Endothelial cell of umbilical vein (primary cell): ENCODE measurements at places on chromosomes 5 and 9.

- H3K4me1 ChIP-seq, result peaks cover 15% of the 10 kb centered on the region
- H3K27me3 ChIP-seq, result no peaks in the 10 kb centered on the region
- H3K36me3 ChIP-seq, result peaks cover 75% of the 10 kb centered on the region
- DNase-seq, result peak; percentile 57
Observed at GRCh38 chr9:136668983-136669790, 6.5 kb downstream of the EGFL7 start.

- no peaks in the 10 kb centered on the region for H3K27me3 ChIP-seq
- peaks cover 48% of the 10 kb centered on the region for H3K4me1 ChIP-seq
- no peak overlapping the region for H3K4me3 ChIP-seq
- peak overlapping the region; percentile 58 for H3K27ac ChIP-seq
- no peaks in the 10 kb centered on the region for H3K36me3 ChIP-seq
Observed at GRCh38 chr5:142976861-142977260, 206.7 kb downstream of the ARHGAP26 start.

GRCh38 chr5:61659221-61659696 is 327.2 kb downstream of the ZSWIM6 start:
- peaks cover 5% of the 10 kb centered on the region for H3K27me3 ChIP-seq
- no peaks in the 10 kb centered on the region for H3K4me1 ChIP-seq
- no peaks in the 10 kb centered on the region for H3K36me3 ChIP-seq
- H3K27ac ChIP-seq, result no peak overlapping the region
- H3K4me3 ChIP-seq, result no peak overlapping the region

DNA sequence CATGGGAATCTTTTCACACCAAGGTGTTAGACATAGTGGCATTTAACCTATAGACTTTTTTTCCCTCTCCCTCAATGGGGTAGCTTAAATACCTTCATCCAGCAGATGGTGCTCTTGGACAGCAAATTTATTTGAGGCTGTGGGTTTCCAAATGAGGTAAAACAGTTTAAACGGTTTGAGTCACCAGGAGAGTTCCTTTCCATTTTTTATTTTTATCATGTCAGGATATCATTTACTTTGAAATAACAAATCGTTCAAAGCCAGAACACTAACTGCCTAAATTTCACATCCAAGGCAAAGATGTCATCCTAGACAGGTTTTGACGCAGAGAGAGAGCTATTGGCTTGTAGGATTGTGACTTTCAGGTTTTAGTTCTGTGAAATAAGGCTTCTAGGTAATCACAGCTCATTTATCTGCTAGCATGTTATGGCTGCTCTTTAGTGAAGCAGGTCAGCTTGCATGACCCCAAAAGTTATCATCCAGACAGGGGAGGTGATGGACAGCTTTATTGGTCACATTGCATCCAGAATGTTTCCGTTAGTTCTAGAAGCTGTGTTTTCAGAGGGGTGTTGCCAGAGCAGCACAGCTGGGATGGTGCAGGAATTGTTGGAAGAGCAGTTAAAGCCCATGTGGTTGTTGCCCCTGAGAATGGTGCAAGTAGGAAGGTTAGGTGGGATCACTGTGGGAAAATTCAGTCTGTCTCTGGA is 69.8 kb downstream of the KDM4C start:
- H3K36me3 ChIP-seq, result no peaks in the 10 kb centered on the region
- peak; percentile 69 for DNase-seq
- H3K27me3 ChIP-seq, result no peaks in the 10 kb centered on the region
- H3K4me1 ChIP-seq, result no peaks in the 10 kb centered on the region
- H3K27ac ChIP-seq, result no peak overlapping the region
- H3K4me3 ChIP-seq, result no peak overlapping the region

DNA sequence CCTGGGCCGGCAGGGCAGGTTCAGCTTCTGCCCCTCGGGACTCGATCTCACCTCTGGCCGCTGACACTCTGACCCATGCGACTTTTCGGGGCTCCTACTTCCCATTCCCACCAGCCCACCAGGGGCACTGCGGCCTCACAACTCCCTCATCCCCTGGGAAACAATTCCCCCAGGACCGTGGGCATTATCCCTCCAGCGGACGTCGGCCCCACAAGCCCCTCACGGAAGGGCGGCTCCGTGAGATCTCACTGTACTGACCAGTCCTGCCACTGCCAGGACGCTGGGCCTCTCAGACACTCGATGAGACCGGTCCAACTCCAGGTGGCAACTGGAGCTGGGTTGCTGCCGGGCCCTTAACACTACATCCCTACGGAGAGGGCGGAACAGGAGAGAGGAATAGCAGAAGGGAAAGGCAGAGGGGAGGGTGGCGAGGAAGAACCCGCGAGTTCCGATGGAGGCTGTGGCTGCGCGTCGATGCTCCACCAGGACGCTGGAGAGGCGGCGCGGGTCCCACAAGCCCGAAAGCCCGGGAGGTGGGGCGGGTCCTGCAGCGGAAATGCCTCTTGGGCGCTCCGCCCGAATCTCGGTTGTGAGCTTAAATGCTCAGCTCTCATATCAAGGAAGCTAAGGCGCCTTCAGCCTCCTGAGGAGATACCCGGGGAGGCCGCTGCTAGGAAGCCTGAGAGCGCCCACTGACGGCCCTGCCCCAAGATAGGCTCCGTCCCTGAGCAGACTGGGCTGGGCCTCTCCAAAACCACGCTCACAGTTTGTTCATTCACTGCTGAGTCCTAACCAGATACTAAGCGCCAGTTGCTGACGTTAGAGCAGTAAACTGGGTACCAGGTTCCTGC is 36.3 kb downstream of the VCP start:
- H3K27ac ChIP-seq, result no peak overlapping the region
- peaks cover 7% of the 10 kb centered on the region for H3K4me1 ChIP-seq
- DNase-seq, result peak; percentile 44
- no peak overlapping the region for H3K4me3 ChIP-seq
- no peaks in the 10 kb centered on the region for H3K27me3 ChIP-seq

DNA sequence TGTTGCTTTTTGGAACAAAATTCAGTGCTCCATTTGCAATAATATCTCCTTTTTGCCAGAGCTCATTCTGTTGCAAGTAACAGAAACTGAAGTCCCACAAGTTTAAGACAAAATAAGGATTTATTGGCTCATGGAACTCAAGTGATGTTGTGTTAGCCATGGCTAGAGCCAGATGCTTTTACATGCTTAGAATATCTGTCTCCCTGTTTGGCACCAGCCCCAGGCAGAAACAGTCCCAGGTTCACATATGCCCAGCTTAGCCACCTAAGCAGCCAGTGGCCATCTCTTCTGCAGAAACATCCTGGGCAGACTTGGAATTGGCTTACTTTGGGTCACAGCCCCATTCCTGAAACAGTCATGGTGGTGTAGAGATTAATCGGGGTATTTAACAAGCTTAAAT is 540.9 kb upstream of the SGCD start:
- H3K36me3 ChIP-seq, result no peaks in the 10 kb centered on the region
- DNase-seq, result no peak
- H3K4me1 ChIP-seq, result no peaks in the 10 kb centered on the region
- no peak overlapping the region for H3K4me3 ChIP-seq
- no peaks in the 10 kb centered on the region for H3K27me3 ChIP-seq
- H3K27ac ChIP-seq, result no peak overlapping the region

DNA sequence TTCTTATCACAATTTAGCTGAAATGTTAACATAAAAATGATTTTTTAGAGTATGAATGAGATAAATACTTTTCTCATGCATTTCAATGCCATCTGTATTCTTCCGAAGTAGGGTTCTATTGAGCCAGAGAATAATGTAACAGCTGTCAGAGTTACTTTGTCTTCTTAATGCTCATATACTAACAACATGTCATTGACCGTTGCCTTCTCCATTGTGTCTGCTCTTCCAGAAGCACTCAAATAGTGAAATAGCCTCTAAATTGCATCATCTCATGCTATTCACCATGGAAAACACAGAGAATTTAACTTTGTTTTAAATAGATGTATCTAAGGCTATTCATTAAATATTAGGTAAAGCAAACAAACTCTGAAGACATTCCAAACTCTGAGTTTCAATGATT is 1875.9 kb upstream of the CDH9 start:
- H3K27ac ChIP-seq, result no peak overlapping the region
- no peaks in the 10 kb centered on the region for H3K27me3 ChIP-seq
- H3K36me3 ChIP-seq, result no peaks in the 10 kb centered on the region
